ENCODE measurements at places on chromosomes 4 and X.

DNA sequence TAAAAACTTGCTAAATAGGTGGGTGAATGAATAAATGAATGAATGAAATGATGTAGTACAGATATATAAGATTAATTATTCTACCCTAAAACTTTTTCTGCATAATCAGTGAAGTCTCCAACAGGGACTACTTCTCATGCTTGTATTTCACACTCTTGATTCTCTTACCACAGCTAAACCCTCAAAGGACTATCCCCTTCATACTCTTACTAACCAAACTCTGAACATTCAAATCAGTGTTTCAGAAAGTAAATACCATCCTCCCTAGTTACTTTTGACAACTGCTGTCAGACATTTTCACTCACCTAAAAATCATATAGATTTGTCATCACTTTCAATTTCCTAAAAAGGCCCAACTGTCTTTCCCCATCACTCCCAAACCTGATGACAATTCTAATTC lies 234.3 kb upstream of the HHIP start:
- no peak for DNase-seq

DNA sequence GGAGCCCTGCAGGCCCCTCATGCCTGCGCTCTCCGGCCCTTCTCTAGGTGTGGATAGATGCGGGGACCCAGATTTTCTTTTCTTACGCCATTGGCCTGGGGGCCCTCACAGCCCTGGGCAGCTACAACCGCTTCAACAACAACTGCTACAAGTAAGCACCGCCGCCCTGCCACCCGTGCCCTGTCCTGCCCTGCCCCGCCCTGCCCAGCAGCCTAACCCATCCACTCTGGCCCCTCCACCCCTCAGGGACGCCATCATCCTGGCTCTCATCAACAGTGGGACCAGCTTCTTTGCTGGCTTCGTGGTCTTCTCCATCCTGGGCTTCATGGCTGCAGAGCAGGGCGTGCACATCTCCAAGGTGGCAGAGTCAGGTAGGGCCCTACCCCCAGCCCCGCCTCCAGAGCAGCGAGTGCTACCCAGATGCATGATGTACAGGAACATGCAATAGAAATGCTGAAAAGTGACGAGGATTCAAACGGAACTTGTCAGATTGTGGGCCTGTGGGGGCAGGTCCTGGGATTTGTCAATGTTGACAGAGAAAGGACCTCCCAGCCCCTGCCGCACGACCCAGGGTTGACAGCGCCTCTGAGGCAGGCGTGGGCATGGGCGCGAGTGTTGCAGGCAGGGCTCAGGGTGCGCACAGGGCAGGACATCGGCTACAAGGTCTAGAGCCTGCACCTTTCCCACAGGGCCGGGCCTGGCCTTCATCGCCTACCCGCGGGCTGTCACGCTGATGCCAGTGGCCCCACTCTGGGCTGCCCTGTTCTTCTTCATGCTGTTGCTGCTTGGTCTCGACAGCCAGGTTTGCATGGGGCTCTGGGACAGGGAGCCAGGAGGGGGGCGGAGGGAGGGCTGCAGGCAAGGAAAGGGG lies 5.7 kb downstream of the SLC6A8 start:
- DNase-seq: no peak

GRCh38 chr4:119027811-119028210 lies 107.8 kb upstream of the MYOZ2 start:
- no peak for DNase-seq

- no peak for DNase-seq
Measured at GRCh38 chrX:39484159-39485068, 613.3 kb downstream of the BCOR start.

GRCh38 chr4:74174421-74174820 lies 16.5 kb downstream of the MTHFD2L start:
- no peak for DNase-seq

DNA sequence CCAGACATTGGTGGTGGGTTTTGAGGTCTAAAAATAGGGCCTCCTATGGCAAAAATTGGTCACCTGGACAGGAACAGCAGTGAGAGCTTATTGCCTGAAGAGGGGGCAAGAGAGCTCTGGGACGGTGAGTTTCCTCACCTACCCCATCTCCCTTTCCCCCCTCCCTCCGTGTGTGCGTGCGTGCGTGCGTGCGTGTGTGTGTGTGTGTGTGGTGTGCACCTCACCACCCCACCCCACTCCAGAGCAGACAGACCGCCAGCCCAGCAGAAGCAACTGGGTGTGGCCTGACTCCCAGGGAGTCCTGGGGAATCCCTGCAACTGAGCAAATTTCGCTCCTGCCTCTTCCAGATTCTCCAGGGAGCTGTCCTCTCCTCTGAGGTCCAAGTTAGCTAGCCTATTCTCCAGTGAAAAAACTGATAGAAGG lies 44.7 kb downstream of the PRPS1 start:
- DNase-seq: peak; percentile 77

Data from activated T-helper 1 cell treated with Interleukin-2 at 50 U/mL for 16 hours (primary cell).